ENCODE measurements at places on chromosomes 1 and 21. TPM values are rescaled to one million over a fixed set of nuclear protein-coding genes. Genes with fewer than 3 reads are reported as not detected.

DNA sequence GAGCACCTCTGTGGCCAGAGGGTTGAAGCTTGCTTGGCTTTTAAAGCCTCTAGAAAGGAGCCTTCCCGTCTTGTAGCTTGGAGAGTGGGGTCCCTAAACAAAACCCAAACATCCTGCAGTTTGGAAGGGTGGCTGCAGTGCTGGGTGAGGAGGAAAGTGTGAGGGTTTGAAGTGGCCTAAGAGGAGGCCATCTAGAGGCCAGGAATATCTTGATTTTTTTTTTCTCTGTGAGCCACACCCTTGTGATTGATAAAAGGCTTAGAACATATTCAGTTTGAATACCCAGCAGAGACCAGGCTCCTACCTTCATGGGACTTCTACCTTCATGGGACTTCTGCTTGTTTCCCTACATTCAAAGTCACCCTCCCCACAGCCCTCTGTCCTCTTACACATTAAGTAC, 37.3 kb upstream of the PIGV start:
- no peak for DNase-seq

DNA sequence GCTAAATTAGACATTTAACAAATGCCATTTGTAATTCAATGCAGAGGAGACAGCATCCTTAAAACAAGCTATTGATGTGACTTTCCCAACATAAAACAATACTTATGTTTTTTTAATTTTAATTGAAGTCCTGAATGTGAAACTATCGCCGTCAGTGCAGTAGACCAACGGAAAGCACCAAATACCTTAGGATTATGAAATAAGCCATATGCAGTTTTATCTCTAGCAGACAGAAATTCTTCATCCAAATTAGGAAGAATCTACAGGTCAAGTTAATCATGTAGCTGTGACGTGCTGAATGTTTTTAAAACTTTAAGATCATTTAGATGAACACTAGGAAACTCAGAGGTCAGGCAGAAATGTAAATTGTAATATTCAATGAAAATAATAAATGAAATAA, 714 bp upstream of the ST6GALNAC5 start:
- DNase-seq, result no peak

DNA sequence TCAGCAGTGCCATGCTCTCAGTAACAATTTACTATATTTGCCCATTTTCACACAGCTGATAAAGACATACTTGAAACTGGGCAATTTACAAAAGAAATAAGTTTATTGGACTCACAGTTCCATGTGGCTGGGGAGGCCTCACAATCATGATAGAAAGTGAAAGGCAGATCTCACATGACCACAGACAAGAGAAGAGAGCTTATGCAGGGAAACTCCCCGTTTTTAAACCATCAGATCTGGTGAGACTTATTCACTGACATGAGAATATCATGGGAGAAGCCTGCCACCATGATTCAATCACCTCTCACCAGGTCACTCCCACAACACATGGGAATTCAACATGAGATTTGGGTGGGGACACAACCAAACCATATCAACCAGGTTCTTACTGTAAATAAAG, 112.1 kb upstream of the C1orf87 start:
- no peak for DNase-seq

DNA sequence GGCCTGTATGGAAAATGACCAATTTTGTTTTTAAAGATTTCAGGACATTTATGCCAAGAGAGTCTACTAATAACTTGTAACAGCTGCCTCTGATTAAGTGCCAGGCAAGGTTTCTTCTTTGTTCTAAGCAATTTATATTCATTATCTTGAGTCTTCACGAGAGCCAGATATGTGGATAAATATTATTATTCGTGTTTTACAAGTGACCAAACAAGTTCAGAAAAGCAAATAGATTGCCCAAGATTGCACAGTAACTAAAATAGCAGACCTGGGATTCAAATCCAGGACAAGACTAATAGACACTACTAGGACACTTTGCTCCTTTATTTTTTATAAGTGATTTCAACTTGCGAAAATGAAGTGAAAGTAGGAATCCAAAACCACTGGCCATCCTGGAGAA, 30.1 kb upstream of the DPT start:
- DNase-seq, result no peak

Gene SYCP1
- total RNA-seq, result 0.89 TPM

Gene WNT4
- total RNA-seq, result under 0.01 TPM

- DNase-seq, result no peak
Measured at GRCh38 chr1:36738245-36738644, 255.5 kb upstream of the CSF3R start.

Gene SERTAD4
- under 0.01 TPM for total RNA-seq

Gene LIPI
- total RNA-seq, result not detected

- no peak for DNase-seq
Measured at GRCh38 chr1:48680411-48681035, 96.2 kb downstream of the BEND5 start.

Gene MRPL24
- total RNA-seq, result 47.4 TPM

Gene LRRC39
- 1.4 TPM for total RNA-seq

GRCh38 chr1:21672478-21673276, 3.5 kb upstream of the RAP1GAP start:
- DNase-seq, result no peak

DNA sequence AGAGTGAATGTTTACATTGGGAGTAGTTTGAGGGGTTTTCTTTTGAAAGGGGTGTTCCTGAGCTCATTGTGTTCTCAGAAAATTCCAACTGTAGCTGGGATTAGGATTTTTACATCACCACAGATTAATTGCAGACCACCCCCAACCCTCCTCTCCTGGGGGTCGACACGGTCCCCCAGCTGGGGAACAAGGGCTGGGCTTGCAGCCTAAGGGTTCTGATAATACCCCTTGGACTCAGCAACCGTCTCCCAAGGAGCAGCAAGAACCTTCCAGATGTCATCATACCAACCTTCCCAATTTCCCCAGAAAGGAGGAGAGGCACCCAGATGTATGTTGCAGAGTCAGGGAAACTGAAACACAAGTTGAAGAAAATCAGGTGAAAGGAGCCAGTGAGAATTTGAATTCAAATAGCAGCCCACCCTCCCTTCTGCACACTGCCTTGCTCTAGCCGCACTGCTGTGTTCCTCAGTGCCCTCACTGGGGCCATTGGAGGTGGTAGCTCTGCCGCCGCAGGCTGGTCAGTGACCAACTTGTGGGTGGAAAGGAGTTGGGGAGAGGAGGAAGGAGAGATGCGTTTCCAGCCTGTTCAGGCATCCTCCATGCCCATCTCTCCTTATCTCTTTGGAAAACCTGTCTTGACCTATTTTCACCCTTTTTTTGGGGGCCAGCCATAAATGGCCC, 14.7 kb upstream of the IGFN1 start:
- DNase-seq, result no peak

DNA sequence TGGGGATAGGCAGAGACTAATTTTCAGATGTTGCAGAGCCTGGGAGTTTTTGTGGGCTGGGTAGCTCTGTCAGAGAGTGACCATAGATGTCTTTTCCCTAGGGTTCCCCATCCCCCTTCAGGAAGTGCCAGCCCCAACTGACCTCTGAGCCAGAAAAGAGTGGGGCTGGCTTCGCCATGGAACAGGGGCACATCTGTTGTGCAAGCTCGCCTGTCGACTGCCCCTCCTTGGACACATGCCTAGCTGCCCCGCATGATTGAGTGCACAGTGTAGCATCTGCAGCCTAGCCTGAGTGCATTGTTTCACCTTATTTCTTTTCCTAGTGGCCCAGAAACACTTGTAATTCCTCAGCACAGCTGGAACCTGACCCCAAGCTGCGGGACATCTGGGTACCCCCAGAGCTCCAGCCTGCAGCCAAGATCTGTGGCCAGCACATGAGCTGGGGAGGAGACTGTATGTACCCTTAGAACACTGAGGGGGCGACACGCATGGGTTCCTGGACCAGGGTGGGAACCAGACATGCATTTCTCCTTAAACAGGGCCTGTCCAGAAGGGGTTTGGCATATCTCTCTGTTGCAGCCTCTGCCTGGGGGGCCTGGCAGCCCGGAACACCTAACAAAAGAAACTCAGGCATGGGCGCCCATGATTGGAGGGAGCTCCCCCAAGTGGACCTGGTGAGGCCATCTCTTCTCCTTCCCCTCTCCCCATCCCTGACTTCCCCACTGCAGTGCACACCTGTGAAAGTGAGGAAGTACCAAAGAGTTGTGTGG, 55.2 kb downstream of the SYT14 start:
- DNase-seq, result no peak
